ENCODE measurements at places on chromosomes 7 and 10.

- H3K27ac ChIP-seq = no peak overlapping the region
- H3K27me3 ChIP-seq = no peaks in the 10 kb centered on the region
- no peak overlapping the region for H3K4me3 ChIP-seq
- no peaks in the 10 kb centered on the region for H3K4me1 ChIP-seq
These were observed 30.9 kb downstream of the DNAJC1 start for GRCh38 chr10:21972584-21972983.

DNA sequence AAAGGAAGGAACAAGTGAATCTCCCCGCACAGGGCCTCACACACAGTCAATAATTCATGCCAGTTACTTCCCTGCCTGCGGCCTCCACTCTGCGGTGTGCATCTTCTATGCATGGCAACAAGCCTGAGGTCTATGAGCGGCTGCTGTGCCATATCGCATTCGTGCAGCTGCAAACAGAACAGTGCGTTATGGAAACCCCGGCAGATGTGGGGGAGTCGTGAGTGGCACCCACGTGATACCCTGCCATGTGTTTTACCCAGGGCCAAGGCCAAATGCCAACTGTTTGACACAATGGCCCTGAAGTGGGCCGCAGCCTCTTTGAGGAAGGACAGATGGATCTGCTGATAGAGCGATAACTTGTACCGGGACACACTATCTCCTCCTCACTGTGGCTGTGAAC, 13.4 kb downstream of the TNS3 start:
- H3K36me3 ChIP-seq = no peaks in the 10 kb centered on the region
- peaks cover 20% of the 10 kb centered on the region for H3K4me1 ChIP-seq
- no peak for DNase-seq
- H3K27me3 ChIP-seq = no peaks in the 10 kb centered on the region

- DNase-seq = no peak
- H3K27ac ChIP-seq = no peak overlapping the region
- H3K36me3 ChIP-seq = no peaks in the 10 kb centered on the region
These were observed 191.6 kb downstream of the BICC1 start for GRCh38 chr10:58704226-58704625.

DNA sequence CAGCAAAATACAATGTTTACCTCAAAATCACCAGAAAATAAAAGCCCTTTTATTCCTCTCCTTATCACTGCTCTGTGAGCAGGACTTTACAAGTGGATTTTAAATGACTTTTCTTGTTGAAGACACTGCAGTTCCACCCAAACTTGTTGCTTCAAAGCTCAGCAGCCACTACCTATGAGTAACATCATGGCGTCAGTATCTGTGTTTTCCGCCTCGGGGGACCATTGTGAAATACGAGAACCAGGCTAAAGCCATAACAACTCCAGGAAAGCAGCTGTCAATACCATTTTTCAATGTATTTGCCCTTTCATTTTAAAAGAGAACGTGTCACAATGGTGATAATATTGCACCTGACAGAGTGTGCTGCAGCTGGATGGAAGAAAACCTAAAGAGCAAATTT, 284.0 kb upstream of the RNF32 start:
- H3K4me3 ChIP-seq = no peak overlapping the region
- H3K27ac ChIP-seq = no peak overlapping the region
- H3K4me1 ChIP-seq = no peaks in the 10 kb centered on the region
- H3K27me3 ChIP-seq = no peaks in the 10 kb centered on the region
- no peaks in the 10 kb centered on the region for H3K36me3 ChIP-seq
- no peak for DNase-seq

DNA sequence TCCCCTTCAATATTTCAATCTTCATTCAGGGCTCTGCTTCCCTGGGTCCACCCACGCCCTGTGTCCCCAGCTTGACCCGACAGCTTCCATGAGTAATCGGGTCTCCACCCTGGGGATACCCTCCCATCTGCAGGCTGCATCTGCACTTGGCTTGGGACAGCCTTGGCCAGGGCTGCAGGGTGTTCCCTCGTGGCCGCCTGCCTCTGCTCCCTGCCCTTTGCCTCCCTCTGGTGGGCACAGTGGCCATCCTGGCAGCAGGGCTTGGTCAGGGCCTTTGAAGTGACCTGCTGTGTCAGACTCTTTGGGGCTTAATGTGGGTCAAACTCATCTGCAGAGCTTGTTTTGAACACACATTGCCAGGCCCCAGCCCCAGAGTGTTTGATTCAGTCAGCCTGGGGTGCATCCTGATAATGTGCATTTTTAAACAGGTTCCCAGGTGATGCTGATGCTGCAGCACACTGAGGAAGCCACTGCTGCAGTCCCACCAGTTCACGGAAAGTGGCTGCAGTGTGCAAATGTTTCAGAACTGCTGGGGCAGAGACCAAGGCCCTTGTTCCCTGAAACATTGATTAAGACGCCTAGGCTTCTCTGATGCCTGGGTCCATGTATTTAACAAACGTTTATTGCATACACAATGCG, 80.7 kb upstream of the SEC61G start:
- H3K27me3 ChIP-seq = no peaks in the 10 kb centered on the region
- H3K4me3 ChIP-seq = no peak overlapping the region
- H3K4me1 ChIP-seq = peaks cover 16% of the 10 kb centered on the region
- H3K36me3 ChIP-seq = no peaks in the 10 kb centered on the region
- DNase-seq = peak; percentile 50
